ENCODE measurements at places on chromosomes 6 and 20.

- no peak for DNase-seq
Observed at GRCh38 chr20:42024653-42025052, 406.5 kb upstream of the CHD6 start.

- DNase-seq: no peak
Observed at GRCh38 chr6:149962461-149963211, 1.1 kb upstream of the ULBP1 start.

GRCh38 chr6:95581073-95581472 is 3.7 kb downstream of the MANEA start:
- DNase-seq: no peak

GRCh38 chr6:161091151-161091550 is 99.6 kb downstream of the MAP3K4 start:
- DNase-seq: no peak

- DNase-seq: peak; percentile 39
Observed at GRCh38 chr6:147154454-147154853, 49.8 kb upstream of the STXBP5 start.

GRCh38 chr6:157513619-157514485 is 132.9 kb downstream of the ZDHHC14 start:
- no peak for DNase-seq
